Stimulated activated CD8-positive, alpha-beta memory T cell treated with anti-CD3 and anti-CD28 coated beads, Interleukin-12 subunit alpha, Interleukin-12 subunit beta, amount 100 ng/mL, for 4 hours (primary cell): ENCODE measurements at places on chromosomes 5 and 9.

DNA sequence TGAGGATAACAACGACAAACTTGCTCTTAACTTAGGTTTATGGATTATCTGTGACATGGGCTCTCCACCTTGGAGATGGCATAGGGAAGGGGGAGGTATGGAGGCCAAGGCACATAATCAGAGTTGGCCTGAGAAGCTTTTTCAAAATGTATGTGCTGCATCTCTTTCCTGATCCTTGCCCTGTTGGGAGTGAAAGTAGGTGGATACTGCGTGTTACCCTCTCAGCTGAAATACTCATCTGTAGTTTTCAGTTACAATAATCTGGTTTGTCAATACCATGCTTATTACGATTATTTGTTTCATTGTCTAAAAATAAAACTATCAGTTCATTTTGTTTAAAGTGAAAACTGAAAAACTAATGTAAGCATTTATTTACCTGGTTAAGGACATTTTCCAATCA lies 86.7 kb downstream of the SLC44A1 start:
- DNase-seq = no peak

- DNase-seq = no peak
Observed at GRCh38 chr5:82884821-82885471, 192.2 kb downstream of the TMEM167A start.

- DNase-seq = no peak
Observed at GRCh38 chr9:113503613-113504211, 40.2 kb downstream of the RGS3 start.

- DNase-seq = peak; percentile 50
Observed at GRCh38 chr9:131395157-131396098, 1.5 kb downstream of the PRRC2B start.

- no peak for DNase-seq
Observed at GRCh38 chr5:176716320-176716719, 69.0 kb downstream of the TSPAN17 start.
